ENCODE measurements at places on chromosomes 1 and 21. TPM values are rescaled to one million over a fixed set of nuclear protein-coding genes. Genes with fewer than 3 reads are reported as not detected.
A peak's percentile ranks its signal among the peaks of the same experiment; 100 is the strongest.

DNA sequence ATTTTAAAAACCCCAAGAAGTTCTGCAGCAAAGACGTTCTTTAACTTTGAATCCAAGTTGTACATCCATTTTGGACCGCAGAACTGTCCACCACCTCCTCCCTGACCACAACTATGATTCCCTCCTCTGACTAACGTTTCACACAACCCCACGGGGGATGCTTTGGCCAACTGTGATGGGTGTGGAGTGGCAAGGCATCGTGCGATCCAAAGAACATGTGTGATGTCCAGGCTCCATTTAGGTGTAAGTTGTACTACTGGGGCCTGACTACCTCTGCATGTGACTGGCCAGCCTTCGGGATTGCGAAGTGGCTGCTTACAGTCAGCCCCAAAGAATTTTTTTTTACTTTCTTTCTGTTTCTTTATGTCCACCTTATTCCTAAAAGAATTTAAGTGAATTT, 6.7 kb downstream of the KCNJ15 start:
- no peak overlapping the region for H3K27ac ChIP-seq
- DNase-seq = no peak

DNA sequence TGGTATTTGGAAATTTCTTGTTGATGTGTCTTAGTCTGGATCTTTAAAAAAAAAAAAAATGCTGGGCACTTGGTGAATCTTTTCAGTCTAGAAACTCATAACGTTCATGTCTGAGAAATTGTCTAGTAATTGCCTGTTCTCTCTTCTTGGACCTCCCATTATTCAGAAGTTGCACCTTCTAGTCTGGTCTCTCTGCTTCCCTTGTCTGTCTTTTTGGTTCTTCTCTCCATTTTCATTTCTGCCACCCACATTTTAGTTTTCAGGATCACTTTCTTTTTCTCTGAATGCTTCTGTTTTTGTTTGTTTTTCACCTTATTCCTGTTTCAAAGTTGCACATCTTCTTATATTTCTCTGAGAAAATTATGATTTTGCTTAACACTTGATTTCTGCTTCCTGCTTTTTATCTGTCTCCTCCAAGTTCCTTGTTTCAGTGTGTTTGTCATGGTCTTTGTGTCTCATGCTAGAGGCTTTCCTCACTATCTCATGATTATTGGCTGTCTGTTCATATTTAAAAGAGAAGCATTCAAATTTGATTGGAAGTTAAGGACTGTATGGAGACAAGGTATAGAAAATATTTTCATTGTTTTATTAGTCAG, 21.3 kb downstream of the BACE2 start:
- H3K4me1 ChIP-seq = no peaks in the 10 kb centered on the region
- H3K27me3 ChIP-seq = no peaks in the 10 kb centered on the region
- H3K36me3 ChIP-seq = no peaks in the 10 kb centered on the region
- no peak overlapping the region for H3K4me3 ChIP-seq
- H3K27ac ChIP-seq = no peak overlapping the region

Gene ZBTB8B
- 0.44 TPM for total RNA-seq

- no peak overlapping the region for H3K27ac ChIP-seq
- DNase-seq = no peak
- no peak overlapping the region for H3K4me3 ChIP-seq
- no peaks in the 10 kb centered on the region for H3K4me1 ChIP-seq
- H3K36me3 ChIP-seq = no peaks in the 10 kb centered on the region
Observed at GRCh38 chr21:33388188-33388587, 15.0 kb upstream of the IFNGR2 start.

GRCh38 chr1:220879076-220879508, at the start of gene HLX:
Gene HLX (plus strand): TSS chr1:220879443. CDS start chr1:220879858, 415 bp downstream.
- no peaks in the 10 kb centered on the region for H3K36me3 ChIP-seq
- peak within 1 kb of the TSS; percentile 76 for H3K4me3 ChIP-seq
- peak; percentile 38 for DNase-seq
- no peak within 1 kb of the TSS for H3K27ac ChIP-seq
- H3K27me3 ChIP-seq = peaks cover 44% of the 10 kb centered on the region

DNA sequence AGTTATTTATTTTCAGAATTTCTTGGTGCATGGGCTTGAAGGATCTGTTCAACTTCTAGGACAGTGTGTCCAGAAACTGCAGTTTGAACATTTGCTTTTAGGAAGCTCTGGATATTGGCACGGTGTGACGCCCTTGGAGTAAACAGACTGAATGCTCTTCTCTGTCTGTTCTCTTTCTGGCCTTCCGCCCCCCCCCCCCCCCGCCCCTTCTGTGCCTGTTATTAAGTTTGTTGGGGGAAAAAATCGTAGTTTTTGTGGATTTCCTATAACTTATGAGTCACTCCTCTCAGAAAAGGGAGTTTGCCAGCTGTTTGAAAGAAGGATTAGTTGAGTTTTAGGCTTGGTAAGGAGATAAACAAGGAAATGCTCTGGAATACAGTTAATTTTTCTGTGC, 1.2 kb downstream of the KCTD3 start:
- H3K27ac ChIP-seq = peak overlapping the region; percentile 97
- no peak for DNase-seq
- H3K4me1 ChIP-seq = peaks cover 25% of the 10 kb centered on the region
- H3K27me3 ChIP-seq = peaks cover 4% of the 10 kb centered on the region

DNA sequence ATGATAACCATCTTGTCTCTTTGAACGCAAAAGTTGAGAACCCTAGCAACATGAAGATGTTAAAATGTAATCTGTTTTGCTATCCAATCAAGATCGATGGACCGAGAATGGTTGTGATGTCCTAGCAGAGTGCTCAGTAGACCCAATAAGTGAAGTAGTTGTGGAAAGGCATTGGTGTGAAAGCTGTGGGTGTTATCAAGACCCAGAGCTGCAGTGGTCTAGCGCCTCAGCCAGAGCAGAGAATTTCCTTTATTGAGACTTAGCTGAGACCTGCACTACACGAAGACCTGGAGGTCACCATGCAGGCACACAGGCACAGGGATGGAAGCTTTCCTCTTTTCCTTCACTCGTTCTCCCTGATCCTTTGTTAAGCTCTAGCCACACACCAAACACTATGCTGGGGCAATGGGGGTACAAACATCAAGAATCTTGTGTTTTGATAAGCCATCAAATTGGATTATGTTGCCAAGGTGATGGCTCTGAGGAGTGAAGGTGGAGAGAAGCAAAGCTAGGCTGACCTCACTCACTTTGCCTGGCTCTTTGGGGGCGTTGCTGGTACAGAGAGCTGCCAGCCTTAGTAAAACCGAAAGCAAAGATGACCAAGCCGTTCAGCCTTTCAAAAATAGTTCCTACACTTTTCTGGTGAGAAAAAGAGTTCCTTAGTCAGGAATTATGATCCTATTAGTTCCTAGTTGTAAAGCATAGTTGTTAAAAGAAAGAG, 24.1 kb downstream of the METTL13 start:
- no peak for DNase-seq
- H3K27ac ChIP-seq = no peak overlapping the region
- no peaks in the 10 kb centered on the region for H3K27me3 ChIP-seq
- H3K36me3 ChIP-seq = no peaks in the 10 kb centered on the region

DNA sequence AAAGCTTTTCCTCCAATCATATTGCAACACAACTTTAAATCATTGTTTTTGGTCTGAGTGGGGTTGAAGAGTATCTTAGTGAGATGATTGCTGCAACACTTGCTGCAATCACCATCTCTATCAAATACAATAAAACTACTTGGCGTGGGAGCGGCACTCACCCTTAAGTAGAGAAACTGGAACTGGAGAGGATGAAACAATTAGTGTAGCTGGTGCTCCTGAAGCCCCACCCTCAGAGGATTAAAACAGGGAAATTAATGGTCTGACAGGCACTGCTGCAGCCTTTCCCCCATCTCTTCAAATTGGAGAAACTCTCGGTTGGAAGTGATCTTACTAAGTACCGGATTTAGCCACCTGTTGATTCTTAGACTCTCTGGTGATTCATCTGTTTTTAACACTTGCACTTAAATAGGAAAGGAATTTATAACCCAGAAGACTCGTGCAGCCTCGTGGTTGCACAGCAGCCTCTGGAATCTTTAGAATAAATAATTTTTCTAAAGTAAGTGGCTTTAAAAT, 80.5 kb upstream of the KIF26B start:
- peaks cover 9% of the 10 kb centered on the region for H3K36me3 ChIP-seq
- no peak overlapping the region for H3K4me3 ChIP-seq
- H3K27me3 ChIP-seq = peaks cover 3% of the 10 kb centered on the region
- no peak overlapping the region for H3K27ac ChIP-seq

DNA sequence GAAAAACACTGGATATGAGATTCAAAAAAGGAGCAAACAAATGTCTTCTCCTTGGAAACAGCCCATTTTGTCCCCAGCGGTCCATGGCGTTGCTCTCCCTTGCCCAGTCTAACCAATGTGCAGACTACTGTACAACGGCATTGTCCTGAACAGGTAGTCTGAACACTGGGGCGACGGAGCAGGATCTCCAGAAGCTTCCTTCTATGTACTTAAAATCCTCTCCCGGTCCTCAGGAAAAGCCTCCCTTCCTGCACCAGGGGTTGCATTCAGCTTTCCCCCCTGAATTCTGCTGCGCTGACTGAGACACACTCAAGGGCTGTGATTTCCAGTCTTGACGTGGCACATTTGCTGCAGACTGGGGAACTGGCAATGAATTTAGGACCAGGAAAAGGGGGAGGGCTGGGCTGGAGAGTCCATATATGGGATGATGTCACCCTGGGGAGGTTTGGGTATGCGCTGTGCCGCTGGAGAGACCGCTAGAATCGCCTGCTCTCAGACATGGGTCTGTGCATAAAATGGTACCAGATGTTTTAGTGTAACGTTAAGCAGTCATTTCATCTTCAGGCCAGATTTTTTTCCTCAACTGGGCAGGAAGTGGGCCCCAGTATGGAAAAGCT, 275.9 kb upstream of the C1orf105 start:
- H3K4me3 ChIP-seq = peak overlapping the region; percentile 25
- H3K27me3 ChIP-seq = no peaks in the 10 kb centered on the region
- peak overlapping the region; percentile 35 for H3K27ac ChIP-seq
- H3K4me1 ChIP-seq = peaks cover 19% of the 10 kb centered on the region
- no peaks in the 10 kb centered on the region for H3K36me3 ChIP-seq
- peak; percentile 46 for DNase-seq

Gene CELA3B
- not detected for total RNA-seq

GRCh38 chr1:9016455-9016854, 9.8 kb downstream of the SLC2A7 start:
- H3K36me3 ChIP-seq = no peaks in the 10 kb centered on the region
- H3K27ac ChIP-seq = no peak overlapping the region
- peaks cover 10% of the 10 kb centered on the region for H3K27me3 ChIP-seq
- H3K4me3 ChIP-seq = no peak overlapping the region

- no peak for DNase-seq
- no peaks in the 10 kb centered on the region for H3K27me3 ChIP-seq
- H3K36me3 ChIP-seq = peaks cover 6% of the 10 kb centered on the region
- H3K4me3 ChIP-seq = no peak overlapping the region
Observed at GRCh38 chr1:212149566-212149965, 114.0 kb downstream of the DTL start.

DNA sequence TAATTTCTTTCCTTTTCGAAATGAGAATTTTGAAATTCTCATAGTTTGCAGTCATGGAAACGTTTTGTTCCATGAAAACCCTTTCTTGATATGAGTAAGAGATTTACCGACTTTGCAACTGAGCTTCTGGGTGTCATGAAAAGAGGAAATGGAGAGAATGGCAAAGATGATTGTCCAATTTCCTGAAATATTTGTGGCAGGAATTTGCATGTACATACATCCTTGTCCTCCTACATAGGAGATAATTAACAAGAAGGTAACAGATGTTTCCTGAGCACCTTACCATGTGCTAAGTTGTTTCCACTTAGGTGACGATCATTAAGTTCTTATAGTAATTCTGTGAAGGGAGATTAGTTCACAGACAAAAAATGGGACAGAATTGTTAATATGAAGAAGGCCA, 170.7 kb downstream of the NEGR1 start:
- H3K27me3 ChIP-seq = no peaks in the 10 kb centered on the region
- no peak overlapping the region for H3K4me3 ChIP-seq
- no peaks in the 10 kb centered on the region for H3K36me3 ChIP-seq

GRCh38 chr1:157133426-157133825, 4.8 kb downstream of the ETV3 start:
- H3K36me3 ChIP-seq = no peaks in the 10 kb centered on the region
- H3K4me3 ChIP-seq = no peak overlapping the region
- H3K4me1 ChIP-seq = peaks cover 8% of the 10 kb centered on the region
- H3K27me3 ChIP-seq = peaks cover 11% of the 10 kb centered on the region
- no peak for DNase-seq
- no peak overlapping the region for H3K27ac ChIP-seq

Gene PRRX1
- total RNA-seq = not detected

Gene CD84
- total RNA-seq = not detected

Gene IRF6
- total RNA-seq = 0.47 TPM

DNA sequence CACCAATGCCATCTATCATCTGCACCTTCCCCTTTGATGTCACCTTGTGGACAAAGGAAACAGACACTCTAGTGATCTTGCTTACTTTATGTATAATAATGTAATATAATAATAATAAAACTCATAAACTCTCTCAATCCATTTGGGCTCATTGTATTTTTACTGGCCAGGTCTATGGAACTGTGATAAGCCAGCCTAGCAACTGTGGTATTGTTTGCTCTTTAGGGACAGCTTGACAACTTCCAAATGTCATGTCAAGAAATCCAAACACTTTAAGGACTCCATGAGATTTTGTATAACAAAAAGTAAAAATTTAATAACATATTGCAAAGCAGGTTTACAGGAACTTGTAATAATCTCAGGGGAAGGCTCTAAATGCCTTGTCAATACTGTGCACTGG, 1163.4 kb upstream of the TMPRSS15 start:
- no peaks in the 10 kb centered on the region for H3K4me1 ChIP-seq
- no peaks in the 10 kb centered on the region for H3K36me3 ChIP-seq
- no peak overlapping the region for H3K4me3 ChIP-seq

GRCh38 chr21:26570203-26570602, 2.9 kb downstream of the CYYR1 start:
- DNase-seq = no peak
- H3K27ac ChIP-seq = peak overlapping the region; percentile 70
- H3K4me1 ChIP-seq = peaks cover 33% of the 10 kb centered on the region
- peak overlapping the region; percentile 95 for H3K4me3 ChIP-seq
- H3K36me3 ChIP-seq = peaks cover 10% of the 10 kb centered on the region
- H3K27me3 ChIP-seq = peaks cover 11% of the 10 kb centered on the region

DNA sequence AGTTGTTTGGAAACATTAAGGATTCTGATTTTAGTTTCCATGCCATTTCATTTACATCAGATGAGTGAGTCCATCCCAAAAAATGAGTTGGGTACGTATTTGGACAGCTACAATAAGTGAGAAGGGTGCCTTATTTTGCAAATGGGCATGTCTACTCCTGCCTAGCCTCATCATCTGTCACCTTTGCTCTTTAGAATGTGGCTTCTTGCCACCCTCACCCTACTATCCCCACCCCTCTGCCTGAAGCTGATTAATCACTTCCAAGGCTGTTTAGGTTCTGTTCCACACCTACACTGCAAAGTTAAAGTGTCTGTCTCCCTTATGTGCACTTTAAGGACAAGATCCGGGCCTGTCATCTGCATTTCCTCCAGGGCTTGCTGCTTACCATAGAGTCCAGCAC, 61.2 kb downstream of the ST6GALNAC5 start:
- no peak overlapping the region for H3K27ac ChIP-seq
- no peaks in the 10 kb centered on the region for H3K27me3 ChIP-seq
- H3K4me3 ChIP-seq = no peak overlapping the region

Measured in glutamatergic neuron (in vitro differentiated cells).